Heart right ventricle (tissue), 16 donors: ENCODE measurements at places on chromosomes 16 and 17. TPM values are rescaled to one million over a fixed set of nuclear protein-coding genes. Genes with fewer than 3 reads are reported as not detected.

Gene C17orf78
- not detected for total RNA-seq

Gene TRPV3
- total RNA-seq, result 1.5 TPM

Gene NPIPB6
- total RNA-seq, result not detected

Gene SLC6A4
- total RNA-seq, result 0.20 TPM

Gene CSF3
- total RNA-seq, result not detected

Gene SMIM36
- not detected for total RNA-seq

Gene PYDC1
- not detected for total RNA-seq

GRCh38 chr17:72926171-72926570 is 166.3 kb downstream of the SLC39A11 start:
- no peak for DNase-seq

DNA sequence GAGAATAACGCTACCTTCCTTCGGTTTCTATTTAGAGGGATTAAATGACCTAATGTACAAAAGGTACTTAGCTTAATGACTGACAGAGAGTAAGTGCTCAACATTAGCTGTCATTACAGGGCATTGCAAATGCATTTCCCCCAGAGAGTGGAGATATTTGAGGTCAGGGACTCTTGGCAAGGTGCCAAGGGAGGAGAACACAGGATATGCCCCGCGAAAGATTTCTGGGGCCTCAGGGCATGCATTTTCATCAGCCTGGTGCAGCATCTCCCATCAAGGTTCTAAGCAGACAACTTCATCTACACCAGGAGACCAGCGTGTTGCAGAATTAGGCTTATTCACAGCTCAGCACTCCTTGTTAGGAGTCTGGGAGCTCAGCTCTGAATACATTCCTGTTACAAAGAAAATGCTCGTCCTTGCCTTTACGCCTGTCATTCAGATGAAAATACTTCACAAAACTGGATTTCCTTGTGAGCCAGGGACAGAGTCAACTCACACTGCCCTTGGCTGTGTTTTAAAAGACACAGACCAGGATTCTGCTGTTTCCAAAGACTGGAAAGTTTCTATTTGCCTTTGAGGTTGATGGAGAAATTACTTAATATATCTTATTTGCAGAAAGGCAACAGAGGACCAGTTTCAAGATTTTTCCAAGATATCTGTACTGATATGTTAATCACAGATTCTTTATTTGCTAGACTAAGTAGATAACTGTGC is 108.2 kb downstream of the VAT1L start:
- DNase-seq, result no peak

DNA sequence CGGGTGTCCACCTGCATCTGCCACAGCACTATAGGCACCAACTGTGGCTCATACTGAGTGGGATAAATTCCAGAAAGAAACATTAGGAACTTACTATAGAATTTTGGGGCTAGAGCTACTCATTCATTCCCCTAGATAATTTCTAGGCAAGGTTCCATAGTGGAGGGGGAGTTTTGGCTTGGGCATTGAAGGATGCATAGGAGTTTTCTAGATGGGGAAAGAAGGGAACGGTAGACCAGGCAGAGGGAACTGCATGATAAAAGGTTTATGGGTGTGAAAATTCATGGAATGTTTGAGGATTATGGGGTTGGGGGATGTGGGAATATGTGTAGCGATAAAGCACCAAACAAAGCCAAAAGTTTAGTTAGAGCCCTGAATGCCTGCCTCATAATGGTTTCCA is 35.5 kb downstream of the IL4R start:
- DNase-seq, result no peak

GRCh38 chr16:56428091-56428490 is 2.7 kb upstream of the AMFR start:
- no peak for DNase-seq

DNA sequence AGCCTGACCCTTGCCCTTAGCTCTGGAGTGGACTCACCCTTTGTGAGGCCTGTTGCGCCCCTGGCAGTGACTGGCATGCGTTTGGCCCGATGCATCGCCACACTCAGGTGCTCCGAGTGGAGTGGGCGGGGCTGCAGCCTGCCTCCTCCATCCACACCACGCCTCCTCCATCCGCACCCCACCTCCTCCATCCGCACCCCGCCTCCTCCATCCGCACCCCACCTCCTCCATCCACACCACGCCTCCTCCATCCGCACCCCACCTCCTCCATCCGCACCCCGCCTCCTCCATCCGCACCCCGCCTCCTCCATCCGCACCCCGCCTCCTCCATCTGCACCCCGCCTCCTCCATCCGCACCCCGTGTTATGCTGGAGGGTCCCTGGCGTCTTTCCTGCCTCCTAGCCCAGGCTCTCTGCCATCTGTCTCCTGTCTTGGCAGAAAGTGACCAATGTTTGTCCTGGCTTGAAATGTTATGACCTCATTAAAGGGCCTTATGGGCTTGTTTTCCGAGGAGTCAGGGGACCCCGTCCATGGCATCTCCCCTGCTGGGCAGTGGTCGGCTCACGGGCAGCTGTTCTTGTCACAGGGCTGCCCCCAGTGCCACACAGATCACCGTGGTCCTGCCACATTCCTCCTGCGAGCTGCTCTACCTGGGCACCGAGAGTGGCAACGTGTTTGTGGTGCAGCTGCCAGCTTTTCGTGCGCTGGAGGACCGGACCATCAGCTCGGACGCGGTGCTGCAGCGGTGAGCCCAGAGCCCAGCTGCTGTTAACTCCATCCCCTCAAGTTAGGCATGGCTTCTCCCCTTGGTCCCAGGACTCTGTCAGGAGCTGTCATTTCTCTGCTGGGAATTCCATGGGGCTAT is 28.7 kb upstream of the MYO15B start:
- no peak for DNase-seq

GRCh38 chr16:84514874-84515835 is 10.7 kb upstream of the MEAK7 start:
- no peak for DNase-seq

DNA sequence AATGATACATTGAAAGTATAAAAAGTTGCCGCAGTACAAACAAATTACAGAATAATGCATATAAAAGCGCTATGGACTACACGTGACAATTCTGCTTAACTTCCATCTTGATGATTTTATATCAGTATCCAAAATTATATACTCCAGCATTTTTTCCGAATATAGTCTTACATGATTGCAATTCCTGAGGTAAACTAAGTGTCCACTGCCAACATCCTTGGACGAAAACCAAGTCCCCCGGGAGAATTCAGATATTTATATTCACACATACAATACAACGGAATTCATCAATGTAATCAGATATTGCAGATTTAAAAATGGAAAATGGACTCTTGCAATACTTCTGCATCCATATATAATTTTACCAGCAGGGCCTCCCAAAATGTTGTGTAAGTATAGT is 8.9 kb upstream of the MYH11 start:
- no peak for DNase-seq
